Stimulated activated CD8-positive, alpha-beta memory T cell treated with anti-CD3 and anti-CD28 coated beads, Interleukin-15, amount 100 ng/mL, for 4 hours (primary cell): ENCODE measurements at places on chromosomes 1 and 21.
A peak's percentile ranks its signal among the peaks of the same experiment; 100 is the strongest.

GRCh38 chr1:222057162-222057561, 315.3 kb upstream of the DUSP10 start:
- no peak for DNase-seq

DNA sequence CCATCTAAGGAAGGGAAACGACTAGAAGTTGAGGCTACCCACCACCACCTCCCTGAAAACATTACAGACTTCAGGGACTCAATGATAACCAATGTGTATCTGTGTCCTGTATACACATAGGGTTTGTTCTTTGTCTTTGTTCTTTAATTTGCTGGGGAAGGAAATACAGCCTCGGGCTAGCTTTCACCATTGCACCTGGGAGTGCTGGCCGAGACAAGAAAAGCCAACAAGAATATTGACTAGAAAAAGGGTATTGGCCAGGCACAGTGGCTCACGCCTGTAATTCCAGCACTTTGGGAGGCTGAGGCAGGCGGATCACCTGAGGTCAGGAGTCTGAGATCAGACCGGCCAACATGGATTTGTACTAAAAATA, 50.4 kb downstream of the MDM4 start:
- DNase-seq: no peak

DNA sequence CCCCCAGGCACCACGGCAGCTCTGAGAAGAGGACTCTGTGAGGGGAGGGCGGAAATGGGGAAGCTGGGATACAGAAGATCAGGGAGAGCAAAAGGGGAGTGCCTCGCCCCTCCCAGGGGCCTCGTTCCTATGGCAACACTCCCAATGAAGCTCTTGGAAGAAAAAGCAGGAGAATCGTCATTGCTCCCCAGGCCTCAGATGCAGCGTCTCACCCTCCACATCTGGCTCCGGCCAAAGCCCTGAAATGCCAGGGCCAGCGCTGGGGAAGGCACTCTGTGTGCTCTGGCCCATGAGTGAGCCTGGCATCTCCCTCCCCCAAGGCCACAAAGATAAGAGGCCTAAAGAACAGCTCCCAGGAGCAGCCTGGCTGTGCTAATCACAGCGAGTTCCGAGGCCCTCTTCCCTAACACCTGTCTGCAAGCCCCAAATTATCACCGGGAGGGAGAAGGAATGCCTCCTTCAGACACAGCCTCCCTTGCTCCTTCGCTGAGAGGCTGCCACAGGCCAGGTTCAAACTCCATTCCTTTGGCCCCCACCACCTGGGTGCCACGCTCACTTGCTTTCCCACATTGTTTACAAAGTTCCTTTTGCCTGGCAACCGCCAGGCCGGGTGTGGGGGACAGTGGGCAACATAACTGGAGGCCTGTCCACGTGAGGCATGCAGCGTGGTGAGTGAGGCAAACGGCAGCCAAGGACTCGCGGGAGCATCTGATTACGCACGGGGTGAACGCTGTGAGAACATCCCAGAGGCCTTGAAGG, 27.8 kb downstream of the ECE1 start:
- DNase-seq: no peak

DNA sequence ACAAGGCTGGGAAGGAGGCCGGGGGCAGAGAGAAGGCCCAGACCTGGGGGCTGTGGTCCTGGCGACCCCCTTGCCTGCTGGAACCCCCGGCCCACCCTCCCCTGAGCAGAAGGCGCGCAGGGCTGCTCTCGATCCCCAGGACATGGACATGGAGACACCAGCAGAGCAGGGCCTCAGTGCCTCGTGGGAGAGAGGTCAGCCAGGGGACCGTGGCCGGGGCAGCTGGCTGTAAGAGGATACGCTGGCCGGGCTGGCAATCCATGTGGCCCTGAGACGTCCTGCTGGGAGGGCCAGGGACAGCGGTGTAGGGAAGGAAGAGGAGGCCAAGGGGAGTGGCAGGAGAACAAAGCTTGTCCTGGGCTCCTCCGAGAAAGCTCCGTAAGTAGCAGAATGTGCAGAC, 132.2 kb downstream of the CASZ1 start:
- no peak for DNase-seq

DNA sequence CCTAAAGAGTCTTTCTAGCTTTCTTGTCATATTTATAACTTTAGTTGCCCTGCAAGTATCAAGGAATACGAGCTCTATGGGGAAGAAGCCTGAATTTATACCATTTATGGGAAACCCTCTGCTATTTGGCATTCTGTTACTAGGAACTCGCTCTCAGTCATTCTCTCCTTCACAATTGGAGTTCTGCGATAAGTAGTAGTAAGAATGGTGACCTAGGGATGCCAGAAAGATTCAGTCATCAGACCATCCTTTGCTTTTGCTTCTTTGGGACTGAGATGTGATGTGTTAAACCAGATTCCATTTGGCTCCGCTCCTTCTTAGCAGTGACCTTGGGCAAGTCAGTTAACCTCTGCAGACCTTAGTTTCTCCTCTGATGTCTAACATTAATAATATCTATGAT, 256.5 kb downstream of the FGGY start:
- DNase-seq: no peak

- DNase-seq: no peak
Observed at GRCh38 chr1:193588311-193589082, 402.1 kb upstream of the B3GALT2 start.

GRCh38 chr1:4699376-4700301, 45.2 kb downstream of the AJAP1 start:
- DNase-seq: no peak

DNA sequence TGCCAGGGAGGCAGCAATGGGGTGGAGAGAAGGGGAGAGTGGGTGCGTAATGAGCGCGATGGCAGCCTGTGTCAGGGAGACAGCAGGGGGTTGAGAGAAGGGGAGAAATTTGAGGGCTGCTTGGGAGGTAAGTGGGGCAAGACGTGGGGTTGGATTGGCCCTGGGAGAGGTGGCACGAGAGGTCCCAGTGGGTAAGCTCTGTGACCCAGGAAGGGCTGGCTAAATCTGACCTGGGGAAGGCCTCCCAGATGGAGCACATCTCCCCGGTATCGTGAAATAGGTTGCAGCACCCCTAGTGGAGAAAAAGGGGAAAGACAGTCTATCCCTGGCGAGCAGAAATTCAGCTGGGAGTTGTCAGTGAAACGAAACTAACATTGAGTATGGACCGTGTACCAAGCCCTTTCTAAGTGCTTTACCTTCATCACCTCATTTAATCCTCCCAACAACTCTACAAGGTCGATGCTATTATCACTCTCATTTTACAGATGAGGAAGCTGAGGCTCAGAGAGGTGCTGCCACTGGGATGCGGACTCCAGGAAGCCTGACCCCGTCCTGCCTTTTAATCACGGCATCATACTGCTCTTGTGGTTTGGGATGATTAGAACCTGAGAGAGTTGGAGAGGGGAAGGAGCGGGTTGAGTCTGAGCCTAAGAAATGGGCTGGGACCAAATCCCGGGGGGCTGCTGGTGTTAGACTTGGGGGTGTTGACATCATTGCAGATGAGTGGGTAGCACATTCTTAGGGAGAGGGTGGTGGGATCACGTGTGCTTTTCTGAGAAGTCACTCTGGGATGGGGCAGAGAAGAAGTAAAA, 56.6 kb upstream of the RPL11 start:
- DNase-seq: peak; percentile 39

GRCh38 chr1:1020000-1020404, at the start of gene AGRN:
AGRN (plus strand) TSS chr1:1020120; CDS start chr1:1020173, 53 bp downstream.
- no peak for DNase-seq

GRCh38 chr1:103527331-103527730, 1.8 kb downstream of the RNPC3 start:
- DNase-seq: no peak

DNA sequence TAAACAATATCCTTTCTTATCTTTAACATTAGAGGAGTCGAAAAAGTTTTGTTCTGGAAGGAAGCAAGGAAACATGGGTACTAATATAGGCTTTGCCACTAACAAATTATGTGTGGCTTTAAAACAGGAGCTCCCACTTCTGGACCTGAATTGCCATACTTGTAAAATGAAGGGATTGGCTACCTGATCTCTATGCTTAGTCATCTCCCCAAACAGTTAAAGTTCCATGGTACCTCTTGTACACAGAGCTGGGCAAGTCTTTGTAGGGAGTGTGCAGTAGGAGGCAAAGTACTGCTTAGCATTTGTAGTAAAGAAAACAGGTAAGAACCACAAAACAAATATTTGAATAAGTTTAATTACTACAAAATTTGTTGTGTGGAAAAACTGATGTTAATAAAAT, 81.3 kb downstream of the MAST2 start:
- DNase-seq: no peak

DNA sequence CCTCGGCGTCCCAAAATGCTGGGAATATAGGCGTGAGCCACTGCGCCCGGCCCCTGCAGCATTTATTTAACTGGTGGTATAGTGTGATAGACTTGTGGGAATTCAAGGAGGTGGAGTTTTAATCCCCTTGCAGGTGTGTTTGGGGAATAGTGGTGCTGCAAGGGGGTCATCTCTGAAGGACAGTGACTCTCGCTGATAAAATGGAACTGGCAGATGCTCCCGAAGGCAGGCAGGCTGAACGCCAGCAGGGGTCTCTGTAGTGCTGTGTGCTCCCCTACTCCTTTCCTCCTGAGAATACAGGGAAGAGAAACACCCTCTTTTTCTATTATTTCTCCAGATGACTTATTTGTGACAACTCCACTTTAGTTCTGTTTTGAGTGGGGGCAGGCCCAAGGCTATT, 4.0 kb downstream of the OSCP1 start:
- DNase-seq: no peak

GRCh38 chr1:91075233-91076135, 53.6 kb upstream of the ZNF644 start:
- DNase-seq: no peak

DNA sequence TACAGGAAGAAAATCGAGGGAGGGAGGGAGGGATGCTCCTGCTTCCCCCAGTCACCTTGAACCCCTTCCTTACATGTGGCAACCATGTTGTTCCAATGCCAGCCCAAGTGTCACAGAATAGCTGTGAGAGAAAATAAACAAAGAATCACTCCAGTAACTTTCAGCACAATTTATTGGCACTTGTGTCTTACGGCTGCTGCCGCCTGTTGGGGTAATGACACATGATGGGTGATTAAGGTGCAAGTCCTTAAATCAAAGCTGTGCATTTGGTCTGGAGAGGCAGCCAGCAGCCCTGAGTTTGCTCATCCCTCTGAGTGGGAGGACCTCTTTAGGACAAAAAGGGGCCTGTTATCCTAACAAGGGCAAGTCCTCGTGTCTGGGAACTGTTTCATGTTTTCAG, 377.7 kb downstream of the PCP4 start:
- no peak for DNase-seq

DNA sequence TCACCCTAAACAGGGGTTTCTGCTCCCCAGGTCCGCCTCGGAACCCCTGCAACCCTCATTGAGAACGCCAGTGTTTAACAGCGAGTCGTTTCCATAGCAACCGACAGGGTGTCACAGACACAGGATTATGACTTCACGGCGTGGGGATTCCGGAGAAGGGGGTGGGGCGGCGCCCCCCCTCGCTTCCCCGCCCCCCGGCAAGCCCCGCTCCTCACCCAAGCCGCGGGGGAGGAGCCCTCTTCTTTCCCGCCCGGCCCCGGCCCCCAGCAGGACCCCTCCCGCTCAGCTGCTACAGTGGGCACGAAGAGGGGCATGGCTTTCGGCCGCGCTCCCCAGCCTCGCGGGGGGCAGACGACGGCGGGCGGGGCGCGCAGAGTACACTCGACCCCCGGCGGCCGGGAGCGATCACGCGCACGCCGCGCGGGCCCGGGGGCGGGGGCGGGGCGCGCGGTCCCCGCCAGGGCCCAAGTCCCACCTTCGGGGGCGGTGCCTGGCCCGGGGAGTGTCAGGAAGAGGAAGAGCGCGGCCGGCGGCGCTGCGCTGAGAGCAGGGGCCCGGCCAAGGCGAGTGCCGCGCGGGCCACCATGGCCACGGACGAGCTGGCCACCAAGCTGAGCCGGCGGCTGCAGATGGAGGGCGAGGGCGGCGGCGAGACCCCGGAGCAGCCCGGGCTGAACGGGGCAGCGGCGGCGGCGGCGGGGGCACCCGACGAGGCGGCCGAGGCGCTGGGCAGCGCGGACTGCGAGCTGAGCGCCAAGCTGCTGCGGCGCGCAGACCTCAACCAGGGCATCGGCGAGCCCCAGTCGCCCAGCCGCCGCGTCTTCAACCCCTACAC, at the start of gene EFHD2:
EFHD2 (plus strand) TSS at position 501 of the 835 bp plus-strand sequence; CDS start at position 585, 84 bp downstream.
- DNase-seq: peak; percentile 85

DNA sequence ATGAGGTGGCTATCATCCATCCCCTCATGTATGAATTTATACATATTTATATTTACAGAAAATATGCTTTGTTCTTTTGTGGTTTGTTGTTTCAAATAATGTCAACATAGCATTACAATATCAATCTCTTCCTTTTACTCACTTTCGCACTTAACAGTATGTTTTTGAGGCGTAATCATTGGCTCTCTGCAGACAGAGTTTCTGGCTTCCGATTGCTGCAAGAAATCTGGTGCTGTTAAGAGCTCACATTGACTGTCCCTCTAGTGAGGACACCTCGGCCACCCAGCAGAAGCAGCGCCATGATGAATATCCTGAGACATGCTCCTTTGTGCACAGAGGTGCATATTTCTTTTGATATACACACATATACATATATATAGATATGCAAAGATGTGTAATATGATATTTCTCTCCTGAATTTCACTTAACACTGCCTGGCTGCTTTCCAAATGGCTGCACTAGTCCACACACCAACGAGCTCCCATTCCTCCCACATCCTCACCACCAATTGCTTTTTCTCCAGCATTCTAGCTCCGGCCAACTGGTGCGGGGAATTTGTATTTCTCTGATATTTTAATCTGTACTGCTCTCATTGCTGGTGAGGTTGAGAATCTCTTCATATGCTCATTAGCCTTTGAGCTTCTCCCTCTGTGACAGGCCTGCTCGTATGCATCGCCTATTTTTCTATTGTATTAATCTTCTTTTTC, 248.4 kb downstream of the SIPA1L2 start:
- no peak for DNase-seq

GRCh38 chr1:11898831-11899467, 27.3 kb downstream of the KIAA2013 start:
- no peak for DNase-seq

DNA sequence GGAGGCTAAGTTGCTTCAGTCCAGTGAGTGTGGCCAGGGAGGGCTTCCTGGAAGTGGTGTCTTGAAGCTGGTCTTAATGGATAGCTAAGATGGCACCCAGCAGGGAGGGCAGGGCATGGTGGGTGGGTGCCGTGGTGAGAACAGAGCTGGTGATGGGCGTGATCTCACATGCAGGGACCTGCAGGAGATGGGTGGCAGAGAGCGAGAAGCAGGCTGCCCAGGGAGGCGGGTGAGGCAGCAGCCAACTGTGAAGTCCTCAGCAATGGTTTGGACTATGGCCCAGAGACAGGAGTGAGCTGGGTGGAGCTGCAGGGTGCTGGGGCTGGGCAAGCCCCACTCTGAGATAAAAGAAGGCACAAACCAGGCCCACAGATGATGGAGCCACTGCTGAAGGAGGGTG, 50.7 kb downstream of the UMODL1 start:
- no peak for DNase-seq

GRCh38 chr1:107623431-107623830, 341.5 kb downstream of the VAV3 start:
- DNase-seq: no peak
